Activated CD8-positive, alpha-beta memory T cell treated with anti-CD3 and anti-CD28 coated beads, Interleukin-2, amount 50 U/mL, for 4 hours (primary cell): ENCODE measurements at places on chromosomes 1 and 21.

DNA sequence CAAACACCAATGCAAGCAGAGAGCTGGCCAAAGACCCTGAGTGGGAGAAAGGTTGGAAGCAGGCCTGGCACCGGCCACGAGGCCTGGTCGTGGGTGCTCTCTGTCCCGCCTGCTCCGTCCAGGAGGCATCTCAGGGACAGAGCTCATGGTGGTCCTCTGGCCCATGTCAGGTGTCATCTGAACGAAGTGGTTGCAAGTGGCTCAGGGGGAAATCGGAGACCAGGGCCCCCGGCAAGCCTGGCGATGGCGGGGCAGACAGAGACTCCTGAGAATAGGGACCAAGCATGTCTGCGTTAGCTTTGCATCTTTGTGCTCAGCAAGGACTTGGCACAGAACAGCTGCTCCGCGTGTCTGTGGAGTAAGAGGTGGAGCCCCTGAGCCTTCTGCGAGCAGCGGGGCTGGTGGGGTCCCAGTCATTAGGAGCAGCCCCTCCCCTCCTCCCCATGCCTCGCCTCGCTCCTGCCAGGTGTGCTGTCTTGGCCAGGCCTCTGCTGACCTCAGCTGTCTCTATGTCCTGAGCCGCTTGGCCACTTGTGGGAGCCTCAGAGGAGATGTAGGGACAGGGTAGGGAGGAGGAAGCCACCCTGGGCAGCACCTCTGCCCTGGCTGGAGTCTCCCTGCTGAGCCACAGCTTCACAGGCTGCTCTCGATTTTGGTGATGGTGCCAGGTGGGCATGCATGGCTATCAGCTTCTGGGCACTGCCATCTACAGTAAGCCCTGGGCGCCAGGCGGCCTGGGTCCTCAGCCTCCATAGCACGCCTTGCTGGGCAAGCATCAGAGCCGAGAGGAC is 362.9 kb upstream of the VAMP3 start:
- DNase-seq, result no peak

DNA sequence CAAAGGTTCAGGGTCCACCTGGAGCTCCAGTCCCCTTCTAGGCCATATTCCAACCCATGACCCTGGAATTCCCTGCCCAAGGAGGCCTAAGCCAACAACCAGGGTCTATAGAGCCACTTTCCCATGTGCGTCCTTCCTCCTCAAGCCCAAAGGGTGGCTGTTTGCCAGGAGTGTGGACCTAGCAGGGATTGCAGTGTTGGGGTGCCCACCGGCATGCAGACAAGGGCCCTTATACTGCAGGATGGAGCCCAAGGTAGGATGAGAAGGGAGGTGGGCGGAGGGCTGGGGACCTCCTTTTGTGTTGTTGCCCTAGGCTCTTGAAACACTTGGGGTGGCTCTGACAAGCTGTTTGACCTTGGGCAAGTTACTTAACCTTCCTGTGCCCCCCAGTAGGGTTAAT is 19.7 kb upstream of the ADGRB2 start:
- DNase-seq, result no peak

GRCh38 chr1:111214884-111215283 is 12.6 kb upstream of the CHI3L2 start:
- peak; percentile 55 for DNase-seq

- no peak for DNase-seq
These were observed 70.3 kb downstream of the GALNT2 start for GRCh38 chr1:230137337-230137815.

- no peak for DNase-seq
These were observed 129.7 kb downstream of the ATP1B1 start for GRCh38 chr1:169236143-169236542.

- DNase-seq, result no peak
These were observed 308.5 kb upstream of the ADAMTS5 start for GRCh38 chr21:27275294-27275927.

GRCh38 chr1:223827193-223827663 is 18.5 kb downstream of the TP53BP2 start:
- no peak for DNase-seq

GRCh38 chr1:41591891-41592290 is 107.4 kb upstream of the EDN2 start:
- DNase-seq, result no peak

DNA sequence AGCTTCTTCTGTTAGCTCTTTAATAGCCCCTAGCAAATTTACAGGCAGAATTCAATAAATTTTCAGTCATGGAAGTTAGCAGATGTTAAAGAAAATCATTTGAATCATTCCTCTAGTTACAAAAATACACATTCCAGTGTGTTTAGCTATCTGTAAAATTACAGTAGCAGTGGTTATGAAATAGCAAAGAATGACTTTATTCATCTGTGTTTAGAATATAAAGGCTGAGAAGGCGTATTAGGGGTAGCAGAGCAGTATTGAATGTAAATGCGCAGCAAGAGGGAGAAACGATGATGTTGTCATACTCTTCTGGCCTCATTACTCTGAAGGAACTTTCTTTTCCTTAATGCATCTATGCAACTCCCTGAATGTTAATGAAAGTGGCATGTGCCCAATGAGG is 106.2 kb upstream of the CYYR1 start:
- no peak for DNase-seq

DNA sequence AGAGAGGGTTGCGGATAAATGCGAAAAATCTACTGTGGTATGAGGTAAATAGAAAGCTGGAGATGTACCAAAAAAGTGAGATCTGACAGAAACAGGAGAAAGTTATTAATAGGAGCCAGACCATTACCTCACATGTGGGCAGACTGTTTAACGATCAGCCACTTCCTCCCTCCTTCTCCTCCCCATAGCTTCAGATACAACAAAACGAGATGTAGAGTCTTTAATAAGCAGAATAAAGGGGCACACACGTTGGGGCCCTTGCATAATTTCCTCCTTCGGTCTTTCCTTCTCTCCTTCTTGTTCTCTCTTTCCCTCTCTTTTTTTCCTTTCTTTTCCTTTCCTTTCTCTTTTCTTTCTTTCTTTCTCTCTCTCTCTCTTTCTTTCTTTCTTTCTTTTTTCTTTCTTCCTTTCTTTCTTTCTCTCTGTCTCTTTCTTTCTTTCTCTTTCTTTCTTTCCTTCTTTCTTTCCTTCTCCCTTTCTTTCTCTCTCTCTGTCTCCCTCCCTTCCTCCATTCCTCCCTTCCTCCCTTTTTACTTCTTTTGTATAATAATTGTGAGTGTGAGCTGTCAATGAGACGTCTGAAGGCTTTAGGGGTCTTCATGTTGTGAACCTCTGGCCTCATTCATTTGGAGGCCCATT is 242.1 kb downstream of the GRIK1 start:
- DNase-seq, result no peak

DNA sequence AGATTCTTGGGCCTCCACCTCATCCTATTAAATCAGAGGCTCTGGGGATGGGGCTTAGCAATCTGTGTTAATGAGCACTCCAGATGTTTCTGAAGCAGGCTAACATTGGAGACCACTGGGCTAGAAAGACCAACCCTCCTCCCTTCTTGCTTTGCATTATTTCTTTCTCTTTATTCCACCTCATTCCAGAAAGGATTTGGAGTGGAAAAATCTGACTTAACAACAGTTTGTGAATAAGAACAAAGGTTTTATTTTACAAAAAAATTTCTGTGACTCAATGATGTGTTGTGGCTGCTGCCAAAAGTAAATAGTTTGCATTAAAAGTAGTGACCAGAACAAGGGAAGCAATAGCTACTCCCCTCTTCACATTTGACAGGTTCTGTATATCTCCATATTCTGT is 79.4 kb downstream of the TGFB2 start:
- no peak for DNase-seq

DNA sequence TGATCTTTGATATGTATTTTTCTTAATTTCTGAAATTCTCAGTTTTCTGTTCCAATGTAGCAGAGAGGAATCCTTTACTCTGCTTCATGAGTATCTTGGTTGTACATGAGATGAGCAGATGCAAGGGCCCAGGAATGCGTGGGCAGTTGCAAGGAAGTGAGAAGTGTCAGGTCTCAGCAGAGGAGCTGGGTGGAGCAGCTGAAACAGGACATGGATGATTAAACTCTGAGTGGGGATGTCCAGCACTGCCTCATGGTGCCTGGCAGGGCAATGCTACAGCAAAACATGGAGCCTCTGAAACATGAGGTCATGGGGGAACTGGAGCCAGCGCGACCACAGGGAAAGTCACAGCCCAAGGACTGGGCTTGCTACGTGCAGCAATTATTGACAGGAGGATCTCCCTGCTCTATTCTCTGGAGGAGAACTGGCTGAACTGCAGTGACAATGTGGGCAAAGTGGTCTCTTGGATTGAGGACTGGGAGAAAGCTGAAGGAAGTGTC is 48.4 kb downstream of the COLGALT2 start:
- DNase-seq, result no peak

GRCh38 chr21:45630876-45631275 is 12.6 kb upstream of the PCBP3 start:
- no peak for DNase-seq

GRCh38 chr1:86156566-86157455 is at the start of gene COL24A1:
Gene COL24A1 (minus strand): TSS chr1:86156772. CDS start chr1:86156396, 376 bp downstream.
- DNase-seq, result no peak

DNA sequence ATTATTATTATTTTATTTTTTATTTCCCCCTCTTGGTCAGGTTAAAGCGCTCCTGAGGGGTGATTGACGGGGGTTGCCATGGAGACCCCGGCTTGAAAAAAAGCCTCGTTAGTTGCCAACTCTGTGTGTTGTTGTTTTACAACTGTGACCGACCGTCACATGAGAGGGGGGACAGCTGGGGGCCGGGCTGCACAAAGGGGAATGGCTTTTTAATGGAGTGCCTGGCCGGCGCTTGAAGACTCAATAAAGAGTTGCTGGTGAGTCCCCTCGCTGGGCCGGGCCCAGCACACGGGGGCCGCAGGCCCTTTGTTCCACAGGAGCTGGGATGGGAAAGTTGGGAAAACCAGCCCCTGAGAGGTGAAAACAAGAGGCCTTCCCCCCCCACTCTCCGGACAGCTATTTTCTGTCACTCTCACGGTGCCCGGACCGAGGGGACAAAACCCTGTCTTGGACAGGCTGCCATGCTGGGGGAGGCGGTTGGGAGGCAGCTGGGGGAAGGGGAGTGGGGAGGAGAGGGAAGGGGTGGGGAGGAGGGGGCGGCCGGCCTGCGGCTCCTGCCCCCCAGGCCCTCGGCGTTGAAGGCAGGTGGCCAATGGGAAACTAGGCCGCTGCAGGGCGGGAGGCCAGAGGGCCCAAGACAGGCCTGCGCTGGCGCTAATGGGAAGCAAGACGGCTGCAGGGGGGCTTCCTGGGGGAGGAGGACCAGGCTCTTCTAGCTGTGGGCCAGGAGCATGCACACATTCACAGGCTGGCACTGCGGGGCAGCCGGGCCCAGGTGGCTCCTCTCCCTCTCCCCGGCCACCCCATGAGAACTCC is 67.6 kb downstream of the CASZ1 start:
- no peak for DNase-seq

DNA sequence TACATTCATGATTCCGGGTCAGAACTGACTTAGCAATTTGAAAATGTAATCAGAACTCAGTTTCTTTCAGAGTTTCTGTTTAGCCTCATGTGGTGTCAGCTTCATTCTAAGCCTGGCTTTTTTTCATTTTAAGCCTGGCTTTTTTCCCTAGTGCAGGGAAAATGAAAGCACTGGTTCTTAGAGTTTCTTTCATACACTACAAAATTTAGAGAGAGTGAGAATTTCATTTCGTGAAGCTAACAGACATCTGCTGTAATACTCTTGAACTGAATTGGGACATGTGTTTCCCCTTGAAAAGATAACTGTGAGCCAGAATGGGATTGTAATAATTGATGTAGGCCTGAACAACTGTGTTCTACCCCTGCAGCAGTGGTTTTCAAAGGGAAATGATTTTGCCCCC is 95.3 kb upstream of the KIAA0040 start:
- no peak for DNase-seq

GRCh38 chr1:3746830-3747521 is 5.3 kb upstream of the CCDC27 start:
- DNase-seq, result peak; percentile 89

DNA sequence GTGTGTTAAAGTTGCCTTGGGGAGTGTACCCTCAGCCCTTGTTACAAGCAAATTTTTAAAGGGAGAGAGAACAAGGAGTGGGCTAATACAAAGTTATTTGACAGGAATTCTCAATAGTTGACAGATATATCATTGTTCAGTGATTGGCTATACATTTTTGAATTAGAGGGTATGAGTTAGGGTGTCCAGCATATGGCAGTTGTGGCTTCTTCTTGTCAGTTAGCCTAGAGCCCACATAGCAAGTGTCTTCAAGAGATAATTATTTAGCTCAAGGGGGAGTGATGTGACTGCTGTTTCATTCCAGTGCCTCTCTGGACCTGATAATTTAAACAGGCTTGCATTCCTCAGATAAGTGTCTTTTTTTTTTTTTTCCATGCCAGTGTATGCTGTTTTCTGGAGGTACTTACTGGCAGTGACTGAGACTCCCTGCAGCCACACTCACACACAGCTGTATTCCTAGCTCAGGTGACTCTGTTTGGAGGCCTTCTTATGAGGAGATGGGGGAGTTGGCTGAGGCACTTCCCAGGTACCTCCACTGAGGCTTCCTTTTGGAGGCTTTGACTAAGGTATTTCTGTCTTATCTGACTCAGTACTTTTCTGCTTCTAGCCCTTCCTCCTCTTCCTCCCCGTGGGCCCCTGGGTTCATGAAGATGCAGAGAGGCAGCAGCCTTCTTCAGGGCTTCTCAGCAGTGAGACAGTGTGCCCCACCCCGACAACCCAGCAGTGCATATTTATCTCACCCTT is 32.3 kb downstream of the IVNS1ABP start:
- DNase-seq, result no peak

DNA sequence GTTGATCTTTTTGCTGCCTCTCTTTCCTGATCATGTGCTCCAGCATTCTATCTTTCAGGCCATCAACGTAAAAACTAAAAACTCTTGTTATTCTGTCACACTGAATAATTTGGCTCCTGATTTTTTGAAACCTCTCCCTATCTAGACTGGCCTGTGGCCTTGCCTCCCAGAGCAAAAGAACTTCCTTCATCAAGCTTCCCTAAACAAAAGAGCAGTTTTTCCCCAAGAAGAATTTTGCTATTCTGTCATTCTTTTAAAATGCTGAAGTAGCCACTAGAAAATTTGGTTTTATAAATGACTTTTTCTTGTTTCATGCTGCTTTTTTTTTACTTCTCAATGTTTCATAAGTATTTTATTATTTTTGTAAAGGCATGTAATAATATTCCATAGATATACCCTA is 37.1 kb upstream of the CR2 start:
- DNase-seq, result no peak

GRCh38 chr1:223520200-223520599 is 127.0 kb downstream of the CCDC185 start:
- no peak for DNase-seq

GRCh38 chr1:176949033-176949662 is 215.4 kb downstream of the ASTN1 start:
- no peak for DNase-seq
